ENCODE measurements at places on chromosomes 12 and 14.

DNA sequence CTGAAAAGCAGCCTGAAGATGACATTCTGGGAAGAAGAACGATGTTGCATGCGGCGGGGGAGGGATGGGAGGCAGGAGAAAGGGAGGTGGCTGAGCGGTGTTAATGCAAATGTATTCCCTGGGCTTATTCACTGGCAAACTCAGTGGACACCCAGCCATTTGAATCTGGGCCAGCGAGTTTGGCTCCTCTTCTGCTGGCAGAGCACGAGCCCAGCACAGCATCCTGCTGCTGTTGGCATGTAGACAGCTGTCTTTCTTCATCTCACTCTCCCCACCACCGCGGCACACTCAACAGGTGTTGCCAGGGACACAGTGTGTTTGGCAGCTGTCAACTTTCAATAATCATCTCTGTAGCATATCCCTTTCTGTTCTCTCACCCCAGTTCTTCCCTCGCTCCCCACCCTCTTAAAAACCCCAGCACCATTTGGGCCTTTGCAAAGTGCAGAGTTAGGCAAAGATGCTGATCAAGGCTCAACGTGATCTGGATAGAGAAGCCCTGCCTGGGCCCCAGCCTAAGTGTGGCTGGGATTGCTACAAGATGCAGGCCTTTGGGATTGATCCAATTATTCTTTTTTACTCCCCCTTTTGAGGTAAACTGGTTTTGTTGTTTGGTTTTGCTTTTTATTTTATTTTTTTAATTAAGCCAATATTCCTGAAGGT is 131.9 kb downstream of the EXOC5 start:
- DNase-seq, result peak; percentile 43

DNA sequence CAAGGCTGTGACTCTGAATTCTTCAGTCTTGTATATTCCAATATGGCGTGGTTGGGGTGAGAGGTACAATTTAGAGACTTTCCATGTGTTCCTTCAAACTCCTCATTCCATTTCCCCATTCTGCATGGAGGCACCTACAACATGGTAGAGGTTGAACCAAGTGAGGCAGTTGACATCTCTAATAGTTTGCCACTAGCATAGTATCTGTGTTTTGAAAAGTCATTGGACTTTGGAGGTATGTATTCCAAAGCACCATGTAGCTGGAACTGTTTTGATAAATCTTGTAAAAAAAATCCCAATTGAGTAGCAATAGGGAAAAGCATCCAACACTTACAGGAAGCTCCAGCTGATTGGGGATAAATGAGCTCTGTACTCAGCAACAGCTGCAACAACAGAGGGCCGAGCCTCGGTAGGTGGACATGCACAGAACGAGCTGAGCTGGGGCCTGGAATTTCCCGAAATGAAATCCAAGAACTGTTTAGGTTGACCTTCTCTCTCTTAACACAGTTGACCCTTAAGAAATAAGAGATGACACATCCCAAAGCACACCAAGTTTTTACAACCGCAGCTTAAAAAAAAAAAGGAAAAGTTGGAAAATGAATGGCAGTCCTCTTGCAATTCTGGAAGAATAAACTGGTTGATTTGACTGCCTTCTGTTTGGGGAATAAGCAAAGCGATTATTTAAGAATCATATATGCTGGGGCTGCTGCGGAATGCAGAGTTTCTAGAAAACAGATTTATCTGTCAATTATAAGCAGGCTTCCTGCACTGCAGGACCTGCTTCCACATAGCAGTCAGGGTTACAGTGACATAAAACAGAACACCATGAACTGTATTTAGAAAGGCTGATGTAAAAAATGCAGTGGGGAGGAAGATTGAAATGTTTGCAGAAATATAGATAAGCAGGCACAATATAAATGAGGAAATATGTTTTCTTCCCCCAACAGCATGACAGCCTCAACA is 194.6 kb upstream of the KRR1 start:
- peak; percentile 77 for DNase-seq

GRCh38 chr12:113098441-113099028 is 37.0 kb downstream of the RASAL1 start:
- DNase-seq, result peak; percentile 82

GRCh38 chr14:36094963-36095362 is 81.6 kb downstream of the PTCSC3 start:
- DNase-seq, result no peak

GRCh38 chr12:114952573-114953271 is 268.7 kb upstream of the TBX3 start:
- no peak for DNase-seq

- DNase-seq, result no peak
Observed at GRCh38 chr14:94888121-94888520, 118.2 kb upstream of the GSC start.

DNA sequence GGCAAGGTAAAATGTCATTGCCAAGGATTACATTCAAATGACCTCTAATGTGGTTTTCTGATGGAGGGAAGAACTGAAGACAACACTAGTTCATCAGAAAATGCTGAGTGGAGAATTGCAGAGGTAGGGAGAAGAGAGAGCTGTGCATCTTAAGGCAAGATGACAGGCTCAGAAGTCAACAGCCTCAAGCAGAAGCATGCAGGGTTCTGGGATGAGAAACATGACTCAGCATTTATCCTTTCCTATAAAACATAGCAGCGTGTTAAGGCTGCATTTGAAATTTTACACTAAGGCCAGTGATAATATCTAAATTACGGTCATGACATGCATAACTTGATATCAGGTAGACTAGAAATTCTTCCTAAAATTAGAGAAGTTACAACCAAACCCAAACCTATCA is 53.7 kb upstream of the DYRK2 start:
- no peak for DNase-seq

DNA sequence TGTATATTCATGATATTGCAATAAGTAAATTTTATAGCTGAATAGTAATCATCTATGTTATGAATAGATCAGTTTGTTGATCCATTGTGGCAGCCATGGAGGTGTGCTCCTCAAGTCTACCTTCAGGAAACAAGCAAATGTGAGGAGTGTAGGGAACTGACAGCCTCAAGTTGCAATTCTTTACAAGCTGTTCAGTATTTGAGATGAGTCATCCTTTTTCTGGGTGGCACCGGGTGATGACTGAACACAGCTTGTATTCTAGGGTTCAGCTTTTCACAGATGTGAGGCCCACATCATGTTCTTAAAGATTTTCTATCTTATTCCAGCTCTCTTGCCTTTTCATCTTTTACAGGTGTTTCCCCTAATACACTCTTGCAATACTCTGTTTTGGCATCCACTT is 452.4 kb downstream of the KCNH5 start:
- peak; percentile 0 for DNase-seq

DNA sequence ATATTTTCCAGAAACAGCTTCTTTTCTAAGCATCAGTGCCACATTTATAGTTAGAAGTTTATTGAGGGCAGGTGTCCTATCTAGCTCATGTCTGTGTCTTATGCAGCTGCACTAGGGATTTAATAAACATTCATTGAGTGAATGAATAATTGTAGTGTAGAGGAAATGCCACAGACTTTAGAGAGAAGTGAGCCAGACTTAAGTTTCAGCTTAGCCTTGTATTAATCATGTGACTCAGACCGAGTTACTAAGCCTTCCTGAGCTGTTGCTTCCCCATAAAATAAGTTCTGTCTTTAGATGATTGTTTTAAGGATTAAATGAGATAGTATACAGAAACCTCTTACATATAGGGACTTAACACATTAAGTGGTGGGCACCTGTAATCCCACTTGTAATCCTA is 236.1 kb upstream of the DDHD1 start:
- no peak for DNase-seq

DNA sequence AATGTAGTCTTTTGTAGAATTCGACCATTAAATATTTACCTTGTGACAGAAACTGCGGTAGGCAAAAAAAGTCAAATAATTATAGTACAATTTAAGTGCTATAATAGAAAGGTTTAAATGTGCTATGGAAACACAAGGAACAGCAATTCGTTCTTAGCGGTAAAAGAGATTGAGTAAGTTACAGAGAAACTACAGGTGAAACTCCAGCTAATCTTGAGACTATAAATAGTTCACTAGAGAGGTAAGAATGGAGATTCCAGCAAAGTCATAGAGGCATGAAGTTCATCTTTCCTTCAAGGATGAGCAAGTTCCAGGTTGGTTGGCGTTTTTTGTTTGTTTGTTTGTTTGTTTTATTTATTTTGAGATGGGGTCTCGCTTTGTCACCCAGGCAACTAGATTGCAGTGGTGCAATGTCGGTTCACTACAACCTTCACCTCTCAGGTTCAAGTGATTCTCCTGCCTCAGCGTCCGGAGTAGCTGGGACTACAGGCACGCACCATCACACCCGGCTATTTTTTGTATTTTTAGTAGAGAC is 878 bp upstream of the R3HDM2 start:
- DNase-seq, result no peak

DNA sequence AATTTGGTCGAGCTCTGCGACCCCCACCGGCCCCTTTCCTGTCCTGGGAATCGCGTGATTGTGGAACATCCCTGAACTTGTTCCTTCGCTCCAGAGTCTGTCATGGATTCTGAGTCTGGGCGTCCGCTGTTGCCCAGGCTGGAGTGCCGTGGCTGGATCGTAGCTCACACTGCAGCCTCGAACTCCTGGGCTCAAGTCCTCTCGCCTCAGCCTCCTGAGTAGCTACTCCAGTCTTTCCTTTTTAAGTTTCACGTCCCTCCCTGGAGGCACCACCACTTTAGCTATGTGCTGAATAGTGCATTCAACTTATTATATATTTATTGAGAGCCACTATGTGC is 698 bp downstream of the ACOT6 start:
- no peak for DNase-seq

Data from MG63 (cell line).